ENCODE measurements at places on chromosomes 3 and 15.

DNA sequence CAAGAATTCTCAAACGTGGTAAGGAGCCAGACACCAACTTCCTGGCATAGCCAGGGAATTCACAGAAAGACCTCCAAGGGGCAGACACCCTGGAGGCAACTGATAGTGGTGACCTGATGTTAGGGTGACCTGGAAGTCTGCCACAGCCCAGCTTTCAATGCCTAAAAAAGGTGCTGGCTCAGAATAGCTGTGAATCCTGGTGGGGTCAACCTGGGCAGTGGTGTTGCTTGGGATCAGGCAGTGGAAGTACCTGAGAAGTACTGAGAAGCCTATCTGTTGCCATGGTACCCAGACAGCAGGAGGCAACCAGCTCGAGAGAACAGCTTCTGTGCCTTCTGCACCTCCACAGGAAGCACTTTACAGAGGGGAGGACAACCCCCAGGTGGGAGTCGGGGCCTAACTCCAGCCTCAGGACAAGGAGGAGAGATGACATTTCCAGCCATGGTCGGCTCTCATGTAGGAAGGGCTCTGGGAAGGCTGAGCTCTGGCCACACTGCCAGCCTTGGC is 55.4 kb upstream of the LARS2 start:
- no peaks in the 10 kb centered on the region for H3K27me3 ChIP-seq
- H3K4me3 ChIP-seq: no peak overlapping the region
- no peak overlapping the region for H3K27ac ChIP-seq
- no peaks in the 10 kb centered on the region for H3K4me1 ChIP-seq
- DNase-seq: no peak
- no peaks in the 10 kb centered on the region for H3K36me3 ChIP-seq

- no peaks in the 10 kb centered on the region for H3K27me3 ChIP-seq
- no peak overlapping the region for H3K27ac ChIP-seq
- no peaks in the 10 kb centered on the region for H3K4me1 ChIP-seq
- H3K4me3 ChIP-seq: no peak overlapping the region
- H3K36me3 ChIP-seq: no peaks in the 10 kb centered on the region
Measured at GRCh38 chr15:95458721-95459120, 871.8 kb upstream of the NR2F2 start.

DNA sequence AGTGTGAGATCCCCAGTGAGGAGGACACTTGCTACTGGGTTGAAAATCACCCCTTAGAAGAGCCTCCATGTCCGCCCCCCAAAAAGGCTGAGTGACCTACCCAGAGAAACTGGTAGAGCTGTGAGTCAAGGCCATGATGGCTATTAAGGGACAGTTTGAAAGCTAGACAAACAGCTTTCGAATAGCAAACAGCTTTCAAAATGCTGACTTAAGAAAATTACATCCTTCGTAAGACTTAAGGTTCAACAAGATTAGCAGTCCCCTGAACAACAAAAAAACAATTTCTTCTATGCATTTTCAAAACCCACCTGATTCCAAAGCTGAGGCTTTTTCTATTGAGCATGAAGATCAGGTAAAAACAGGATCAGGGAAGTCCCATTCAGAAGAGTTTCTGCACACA is 269.7 kb upstream of the SOX2 start:
- no peaks in the 10 kb centered on the region for H3K27me3 ChIP-seq
- H3K4me3 ChIP-seq: no peak overlapping the region
- no peak for DNase-seq
- H3K36me3 ChIP-seq: no peaks in the 10 kb centered on the region

- H3K36me3 ChIP-seq: no peaks in the 10 kb centered on the region
- DNase-seq: no peak
- no peak overlapping the region for H3K4me3 ChIP-seq
- no peaks in the 10 kb centered on the region for H3K4me1 ChIP-seq
- no peaks in the 10 kb centered on the region for H3K27me3 ChIP-seq
- H3K27ac ChIP-seq: peak overlapping the region; percentile 20
Measured at GRCh38 chr15:38651328-38652038, 86.9 kb upstream of the RASGRP1 start.

- no peak overlapping the region for H3K27ac ChIP-seq
- H3K4me1 ChIP-seq: no peaks in the 10 kb centered on the region
- no peaks in the 10 kb centered on the region for H3K36me3 ChIP-seq
- no peak for DNase-seq
- H3K4me3 ChIP-seq: no peak overlapping the region
- no peaks in the 10 kb centered on the region for H3K27me3 ChIP-seq
Measured at GRCh38 chr3:107969525-107969924, 121.3 kb downstream of the CD47 start.

DNA sequence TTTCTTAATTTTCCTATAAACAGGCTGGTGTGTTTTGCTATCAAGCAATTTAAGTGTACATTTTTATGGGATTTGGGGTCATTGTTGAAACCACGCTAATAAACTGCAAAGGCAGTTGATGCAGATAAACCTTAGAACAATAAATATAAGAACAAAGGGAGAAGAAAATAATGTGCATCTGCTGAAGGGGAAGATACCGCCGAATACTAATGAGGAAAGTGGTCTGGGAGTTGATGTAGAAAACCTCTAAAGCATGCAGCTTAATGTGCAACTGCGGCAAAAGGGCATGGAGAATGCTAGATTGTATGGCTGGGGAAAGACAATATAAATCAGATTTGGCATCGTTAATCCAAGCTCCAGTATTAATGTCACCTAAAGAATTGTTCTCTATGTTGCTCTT is 29.8 kb upstream of the CHL1 start:
- no peak for DNase-seq
- H3K4me1 ChIP-seq: no peaks in the 10 kb centered on the region
- no peaks in the 10 kb centered on the region for H3K36me3 ChIP-seq
- no peaks in the 10 kb centered on the region for H3K27me3 ChIP-seq
- no peak overlapping the region for H3K4me3 ChIP-seq
- no peak overlapping the region for H3K27ac ChIP-seq

DNA sequence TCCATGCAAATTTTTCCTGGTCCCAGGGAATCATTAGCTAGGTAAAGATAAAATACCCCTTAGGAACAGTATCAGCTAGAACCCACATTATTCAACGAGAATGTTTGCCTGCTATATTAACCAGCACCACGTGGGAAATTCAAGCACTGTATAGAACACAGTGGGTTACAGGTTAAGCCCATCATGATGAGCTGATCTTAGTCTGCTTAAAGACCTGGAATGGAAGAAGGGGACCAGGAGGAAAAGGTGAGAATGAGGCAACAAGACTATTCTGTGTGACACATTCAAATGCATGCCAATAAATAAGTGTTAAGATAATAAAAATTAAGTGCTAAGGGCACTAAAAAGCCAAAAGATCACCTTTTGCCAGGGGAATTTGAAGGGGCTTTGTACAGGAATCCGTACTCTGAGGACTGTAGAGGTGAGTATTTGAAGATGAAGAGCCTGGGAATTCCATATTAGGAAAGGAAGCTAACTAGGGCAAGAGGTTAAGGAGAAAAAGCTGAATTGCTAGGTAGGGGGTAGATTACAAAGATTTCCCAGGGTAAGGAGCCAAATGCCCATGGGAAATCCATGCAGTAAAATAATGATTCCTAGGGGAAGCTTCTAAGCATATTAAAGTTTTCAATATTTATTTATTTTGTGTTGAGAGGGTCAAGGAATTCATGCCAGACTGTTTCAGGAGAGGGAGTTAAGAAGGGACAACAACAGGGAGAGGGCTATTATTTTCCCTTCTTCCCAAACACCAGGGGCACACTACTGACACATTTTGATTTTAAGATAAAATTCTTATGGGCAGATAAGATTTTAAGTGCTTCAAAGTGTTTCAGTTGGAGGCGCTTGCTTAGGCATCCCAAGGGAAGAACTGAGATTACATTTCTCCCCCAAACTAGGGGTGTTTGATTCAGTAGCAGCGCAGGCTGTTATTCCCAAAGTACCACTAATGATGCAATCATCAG is 2.3 kb upstream of the MED12L start:
- no peak overlapping the region for H3K4me3 ChIP-seq
- peaks cover 28% of the 10 kb centered on the region for H3K27me3 ChIP-seq
- DNase-seq: no peak
- H3K36me3 ChIP-seq: no peaks in the 10 kb centered on the region

GRCh38 chr3:10352146-10352911 is 31.4 kb upstream of the SEC13 start:
- H3K27ac ChIP-seq: no peak overlapping the region
- H3K36me3 ChIP-seq: no peaks in the 10 kb centered on the region
- H3K4me1 ChIP-seq: no peaks in the 10 kb centered on the region
- H3K27me3 ChIP-seq: no peaks in the 10 kb centered on the region
- DNase-seq: no peak
- no peak overlapping the region for H3K4me3 ChIP-seq

DNA sequence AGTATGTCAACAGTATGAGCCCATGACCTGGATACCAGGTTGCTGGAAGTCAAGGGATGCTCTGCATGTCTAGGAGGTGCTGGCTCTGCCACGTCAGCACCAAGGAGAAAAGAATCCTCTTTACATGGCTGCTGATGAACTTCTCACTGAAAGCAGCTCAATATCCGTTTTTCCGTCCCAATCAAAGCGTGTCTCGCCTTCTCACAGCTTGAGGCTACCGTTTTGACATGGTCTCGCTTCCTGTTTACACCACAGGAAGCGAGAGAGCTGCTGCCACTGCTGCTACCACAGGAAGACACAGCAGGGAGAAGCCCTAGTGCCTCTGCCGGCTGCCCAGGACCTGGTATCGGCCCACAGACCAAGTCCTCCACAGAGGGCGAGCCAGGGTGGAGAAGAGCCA is 27.3 kb downstream of the STARD5 start:
- DNase-seq: peak; percentile 49
- peak overlapping the region; percentile 35 for H3K4me3 ChIP-seq
- no peaks in the 10 kb centered on the region for H3K27me3 ChIP-seq
- no peaks in the 10 kb centered on the region for H3K36me3 ChIP-seq

DNA sequence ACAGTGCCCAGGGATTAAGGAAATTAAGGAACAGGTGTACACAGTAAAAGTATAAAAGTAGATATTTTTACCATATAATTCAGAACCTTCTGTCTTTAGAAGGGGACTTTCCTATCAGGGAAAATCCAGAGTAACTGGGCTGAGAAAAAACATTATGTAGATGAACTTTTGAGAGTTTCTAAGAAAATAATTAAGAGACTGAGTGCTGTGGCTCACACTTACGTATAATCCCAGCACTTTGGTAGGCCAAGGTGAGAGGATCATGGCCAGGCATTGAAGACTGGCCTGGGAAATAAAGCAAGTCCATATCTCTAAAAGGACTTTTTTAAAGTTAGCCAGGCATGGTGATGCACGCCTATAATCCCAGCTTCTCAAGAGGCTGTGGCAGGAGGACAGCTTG is 1021.8 kb downstream of the FHIT start:
- H3K27me3 ChIP-seq: no peaks in the 10 kb centered on the region
- no peak for DNase-seq
- no peak overlapping the region for H3K27ac ChIP-seq
- H3K4me3 ChIP-seq: no peak overlapping the region
- no peaks in the 10 kb centered on the region for H3K36me3 ChIP-seq
- H3K4me1 ChIP-seq: no peaks in the 10 kb centered on the region

DNA sequence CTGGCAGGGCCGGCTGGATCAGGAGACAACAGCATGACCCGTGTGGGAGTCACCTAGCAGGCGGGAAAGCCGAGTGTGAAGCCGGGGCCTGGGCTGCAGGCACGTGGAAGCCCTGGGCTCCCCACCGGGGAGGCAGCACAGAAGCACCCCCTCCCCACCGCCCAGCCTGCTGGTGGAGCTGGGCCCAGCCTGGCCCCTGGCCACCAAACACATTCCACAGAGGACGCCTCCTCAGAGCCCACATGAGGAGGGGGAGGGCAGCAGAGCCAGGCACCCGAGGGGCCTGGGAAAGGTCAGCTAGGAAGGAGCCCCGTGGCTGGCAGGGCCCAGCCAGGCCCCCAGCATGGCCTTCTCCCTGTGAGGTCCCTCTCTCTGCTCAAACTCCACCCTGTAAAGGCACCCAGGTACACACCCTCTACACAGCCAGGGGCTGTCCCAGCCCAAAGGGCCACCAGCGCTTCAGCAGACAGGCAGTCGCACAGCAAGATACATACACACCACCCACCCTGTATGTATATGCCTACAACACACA is 4.5 kb downstream of the PLXNB1 start:
- H3K4me3 ChIP-seq: no peak overlapping the region
- peaks cover 14% of the 10 kb centered on the region for H3K4me1 ChIP-seq
- H3K27ac ChIP-seq: no peak overlapping the region
- no peaks in the 10 kb centered on the region for H3K36me3 ChIP-seq
- H3K27me3 ChIP-seq: no peaks in the 10 kb centered on the region

DNA sequence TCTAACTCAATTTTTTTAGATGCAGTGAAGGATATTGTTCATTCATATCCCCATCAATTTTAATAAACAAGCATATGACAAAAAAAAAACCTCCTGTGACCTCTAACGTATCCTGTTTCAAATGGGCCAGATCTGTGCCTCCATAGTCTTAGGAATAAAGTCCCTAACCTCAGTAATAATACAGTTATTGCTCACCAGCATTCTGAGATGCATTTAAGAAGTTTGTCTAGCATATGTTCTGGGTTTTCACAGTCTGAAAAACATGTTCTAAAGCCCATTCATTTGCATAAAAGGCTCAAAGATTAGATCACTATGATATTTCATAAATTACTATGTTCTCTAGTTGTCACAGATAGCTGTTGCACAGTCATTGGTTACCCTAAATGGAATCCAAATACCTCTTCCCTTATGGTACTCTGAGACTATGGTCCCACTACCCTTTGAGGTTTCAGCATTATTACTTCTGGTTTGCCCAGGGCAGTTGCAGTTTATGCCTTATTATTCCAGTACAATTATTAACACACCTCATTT is 190.1 kb downstream of the ZIC4 start:
- H3K4me3 ChIP-seq: no peak overlapping the region
- DNase-seq: no peak
- no peak overlapping the region for H3K27ac ChIP-seq
- no peaks in the 10 kb centered on the region for H3K27me3 ChIP-seq
- no peaks in the 10 kb centered on the region for H3K4me1 ChIP-seq

- peaks cover 11% of the 10 kb centered on the region for H3K4me1 ChIP-seq
- H3K36me3 ChIP-seq: no peaks in the 10 kb centered on the region
- no peak for DNase-seq
- H3K27me3 ChIP-seq: no peaks in the 10 kb centered on the region
- no peak overlapping the region for H3K27ac ChIP-seq
- no peak overlapping the region for H3K4me3 ChIP-seq
Measured at GRCh38 chr3:43185274-43185982, 79.5 kb upstream of the POMGNT2 start.

GRCh38 chr3:27125821-27126501 is 243.2 kb downstream of the NEK10 start:
- no peaks in the 10 kb centered on the region for H3K36me3 ChIP-seq
- H3K4me1 ChIP-seq: no peaks in the 10 kb centered on the region
- H3K27me3 ChIP-seq: no peaks in the 10 kb centered on the region
- H3K27ac ChIP-seq: no peak overlapping the region

- H3K36me3 ChIP-seq: no peaks in the 10 kb centered on the region
- no peak overlapping the region for H3K27ac ChIP-seq
- H3K27me3 ChIP-seq: no peaks in the 10 kb centered on the region
- H3K4me3 ChIP-seq: no peak overlapping the region
- no peak for DNase-seq
- no peaks in the 10 kb centered on the region for H3K4me1 ChIP-seq
Measured at GRCh38 chr3:18369551-18370185, 55.5 kb downstream of the SATB1 start.

DNA sequence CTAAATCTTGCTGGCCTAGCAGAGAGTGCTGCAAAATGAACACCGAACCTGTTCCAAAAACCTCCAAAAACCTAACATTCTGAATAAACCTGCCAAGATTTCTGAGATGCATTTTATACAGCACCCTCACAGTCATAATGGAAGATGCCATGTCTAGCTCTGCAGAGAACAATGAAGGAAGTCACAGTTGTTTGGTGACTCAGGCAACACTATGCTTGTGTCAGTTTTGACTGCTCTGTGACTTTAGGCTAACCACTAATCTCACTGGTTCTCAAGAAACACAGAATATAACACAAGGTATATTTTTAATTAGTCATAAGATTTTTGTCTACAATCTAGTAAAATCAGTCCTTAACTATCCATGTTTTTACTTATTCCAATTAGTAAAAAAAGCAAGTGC is 606.6 kb downstream of the TBL1XR1 start:
- no peak for DNase-seq
- no peak overlapping the region for H3K4me3 ChIP-seq
- no peaks in the 10 kb centered on the region for H3K36me3 ChIP-seq
- H3K27ac ChIP-seq: no peak overlapping the region
- H3K4me1 ChIP-seq: no peaks in the 10 kb centered on the region

All from colonic mucosa (tissue), 4 donors.